ENCODE measurements at places on chromosomes 3 and 15.

GRCh38 chr3:52429031-52429430 lies 15.9 kb downstream of the SEMA3G start:
- no peak for DNase-seq

DNA sequence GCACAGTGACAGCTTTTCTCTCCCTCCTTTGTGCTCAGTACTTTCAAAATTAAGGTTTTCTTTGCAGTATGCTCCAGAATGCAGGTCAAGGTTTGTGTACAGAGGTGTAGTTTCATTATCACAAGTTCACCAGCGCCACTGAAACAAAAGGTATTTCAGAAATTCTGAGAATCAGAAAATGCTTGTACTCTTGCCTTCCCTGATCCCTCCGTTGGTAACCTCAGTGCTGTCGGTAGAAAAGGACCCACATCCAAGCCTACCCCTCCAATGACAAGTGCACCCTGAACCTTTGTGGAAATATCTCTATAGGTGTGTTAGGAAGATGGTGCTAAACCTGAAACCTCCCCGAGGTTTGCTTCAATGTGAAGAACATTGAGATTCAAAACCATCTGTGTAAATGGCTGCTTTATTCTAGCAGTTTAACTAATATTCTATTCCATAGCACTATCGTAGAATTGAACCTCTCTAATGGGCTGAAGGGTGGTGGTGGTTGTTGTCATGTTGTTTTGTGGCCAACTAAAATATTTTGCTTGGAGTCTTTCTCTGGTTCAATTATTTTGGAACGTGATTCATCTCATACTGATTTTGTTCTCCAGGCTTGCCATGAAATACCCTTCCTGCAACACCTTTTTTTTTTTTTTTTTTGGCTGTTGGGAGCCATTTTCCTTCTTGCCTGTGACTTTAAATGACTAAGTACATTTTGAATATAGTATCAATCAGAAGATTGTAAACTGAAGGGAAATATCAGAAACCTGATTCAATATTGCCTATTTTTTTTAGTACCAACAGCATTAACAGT lies 20.7 kb downstream of the ZBTB38 start:
- no peak for DNase-seq

DNA sequence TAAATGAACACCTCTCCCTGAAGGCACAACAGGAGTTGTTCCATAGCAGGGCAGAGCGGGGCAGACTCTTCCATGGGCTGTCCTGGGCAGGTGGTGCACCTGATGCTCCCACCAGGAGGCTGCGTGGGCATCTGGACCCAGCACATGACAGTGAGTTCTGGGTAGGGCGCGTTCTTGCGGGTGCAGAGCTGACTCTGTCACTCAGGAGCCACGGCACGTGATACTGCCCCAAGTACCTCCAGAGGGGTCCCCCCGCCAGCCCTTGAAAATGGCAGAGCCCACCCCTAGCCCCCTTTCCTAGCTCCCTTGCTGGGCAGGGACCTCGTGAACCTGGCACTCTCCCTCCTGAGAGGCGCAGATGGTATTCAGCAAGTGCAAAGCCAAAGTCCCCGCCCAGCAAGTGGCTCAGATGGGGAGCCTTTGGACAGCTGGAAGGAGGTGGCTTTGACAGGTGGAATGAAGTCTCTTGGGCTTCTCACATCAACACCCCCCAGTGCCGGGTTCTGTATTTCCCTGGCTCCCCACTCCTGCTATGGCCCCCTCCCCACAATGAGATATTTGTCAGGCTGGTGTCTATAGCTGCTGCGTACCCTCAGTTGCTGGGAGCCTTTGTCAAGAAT lies 172.1 kb downstream of the TBC1D2B start:
- DNase-seq = no peak

DNA sequence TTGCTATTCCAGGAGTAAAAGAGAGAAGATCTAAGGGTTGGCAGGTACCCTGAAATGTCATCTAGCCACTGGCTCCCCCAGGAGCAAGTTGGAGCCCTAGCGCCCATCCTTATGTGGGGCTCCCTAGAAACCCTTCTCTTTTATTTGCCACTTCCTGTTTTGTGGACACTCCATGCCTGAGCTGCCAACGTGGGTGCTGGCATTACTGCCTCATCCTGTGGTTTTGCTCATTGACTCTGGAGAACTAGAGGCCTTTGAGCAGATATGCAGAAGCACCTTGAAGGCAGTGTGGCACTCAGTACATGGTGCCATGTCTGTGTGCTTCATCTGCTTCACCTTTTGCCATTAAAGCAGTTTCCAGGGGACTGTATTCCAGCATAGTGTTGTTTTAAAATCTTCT lies 8.1 kb downstream of the EDEM1 start:
- DNase-seq = peak; percentile 88

DNA sequence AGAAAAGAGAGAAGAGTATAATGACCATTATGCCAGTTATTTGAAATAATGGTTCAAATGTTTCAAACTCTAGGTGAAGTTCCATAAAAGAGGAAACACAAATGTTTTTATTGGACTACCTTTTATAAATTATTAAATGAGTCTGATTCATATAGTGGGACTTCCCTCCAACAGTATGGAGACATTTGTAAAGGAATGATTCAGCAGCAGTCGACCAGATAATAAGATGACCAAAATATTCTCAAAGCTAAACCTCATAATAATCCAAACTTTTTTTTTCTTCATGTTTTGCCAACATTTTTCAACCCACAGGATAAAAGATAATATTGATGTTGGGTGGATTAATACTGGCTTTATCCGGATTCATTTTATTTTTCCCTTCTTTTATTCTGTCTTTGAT lies 18.8 kb downstream of the TIPARP start:
- no peak for DNase-seq

- no peak for DNase-seq
Observed at GRCh38 chr3:112351823-112352222, 18.9 kb downstream of the CD200 start.

- no peak for DNase-seq
Observed at GRCh38 chr3:49610666-49611280, 56.5 kb downstream of the BSN start.

- peak; percentile 58 for DNase-seq
Observed at GRCh38 chr3:152236716-152237115, 32.0 kb upstream of the MBNL1 start.

DNA sequence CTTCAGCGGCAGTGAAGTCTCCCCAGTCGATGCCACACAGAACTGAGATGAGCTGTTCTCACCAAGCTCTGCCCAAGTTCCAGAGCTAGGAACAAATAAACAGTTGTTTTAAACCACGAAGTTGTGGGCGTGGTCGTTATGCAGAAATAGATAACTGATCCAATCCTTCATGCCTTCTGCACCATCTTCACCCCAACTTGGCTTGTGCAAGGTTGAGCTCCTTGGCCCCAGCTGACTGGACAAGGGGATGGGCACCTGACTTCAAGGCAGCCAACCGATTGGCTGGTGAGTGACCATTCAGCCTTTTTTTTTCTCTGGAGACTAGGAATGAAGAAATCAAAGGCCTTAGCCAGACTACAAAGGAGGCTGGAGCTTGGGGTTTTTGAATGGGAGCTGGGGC lies 23.9 kb downstream of the LINGO1 start:
- peak; percentile 54 for DNase-seq

- DNase-seq = no peak
Observed at GRCh38 chr3:35487376-35487775, 151.9 kb upstream of the ARPP21 start.

DNA sequence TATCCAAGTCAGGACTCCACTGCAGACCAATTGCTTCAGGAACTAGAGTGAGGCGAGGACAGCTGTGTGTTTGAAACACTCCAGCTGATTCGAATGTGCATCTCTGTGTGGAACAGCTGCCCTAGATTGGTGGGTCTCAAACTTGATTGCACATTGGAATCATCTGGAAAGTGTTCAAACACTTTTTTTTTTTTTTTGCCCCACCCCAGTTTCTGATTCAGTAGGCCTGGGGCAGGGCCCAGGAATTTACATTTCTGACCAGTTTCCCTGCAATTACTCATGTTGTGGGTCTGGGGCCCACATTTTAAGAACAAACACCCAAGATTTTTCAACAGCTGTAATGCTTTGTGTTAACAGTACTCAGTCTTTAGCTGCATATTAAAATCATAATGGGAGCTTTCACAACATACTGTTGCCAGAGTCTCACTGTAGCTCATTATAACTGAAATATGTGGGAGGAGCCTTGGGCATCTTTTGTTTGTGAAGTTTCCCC lies 156.6 kb downstream of the NR1D2 start:
- DNase-seq = no peak
